ENCODE measurements at places on chromosomes 1 and 21.

- no peak for DNase-seq
Measured at GRCh38 chr1:202133496-202133895, 10.8 kb downstream of the GPR37L1 start.

GRCh38 chr1:109793486-109794318 lies 30.0 kb upstream of the EPS8L3 start:
- no peak for DNase-seq

DNA sequence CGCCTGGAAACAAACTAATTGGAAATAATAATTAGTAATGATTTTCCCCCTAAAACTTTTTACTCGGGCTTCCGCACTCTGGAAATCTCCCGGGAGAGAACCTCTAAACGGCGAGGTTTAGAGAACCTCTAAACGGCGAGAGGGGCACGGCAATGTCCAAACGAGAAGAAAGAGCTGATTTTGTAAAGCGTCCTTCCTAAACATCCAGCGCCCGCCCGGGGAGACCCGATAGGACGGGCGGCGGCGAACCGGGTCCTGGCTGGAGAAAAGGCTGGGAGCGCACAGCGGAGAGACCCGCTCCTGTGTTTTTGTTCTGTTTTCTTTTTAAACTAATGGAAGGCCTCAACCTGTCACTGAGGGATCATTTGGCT lies 1.6 kb downstream of the PAX7 start:
- no peak for DNase-seq

DNA sequence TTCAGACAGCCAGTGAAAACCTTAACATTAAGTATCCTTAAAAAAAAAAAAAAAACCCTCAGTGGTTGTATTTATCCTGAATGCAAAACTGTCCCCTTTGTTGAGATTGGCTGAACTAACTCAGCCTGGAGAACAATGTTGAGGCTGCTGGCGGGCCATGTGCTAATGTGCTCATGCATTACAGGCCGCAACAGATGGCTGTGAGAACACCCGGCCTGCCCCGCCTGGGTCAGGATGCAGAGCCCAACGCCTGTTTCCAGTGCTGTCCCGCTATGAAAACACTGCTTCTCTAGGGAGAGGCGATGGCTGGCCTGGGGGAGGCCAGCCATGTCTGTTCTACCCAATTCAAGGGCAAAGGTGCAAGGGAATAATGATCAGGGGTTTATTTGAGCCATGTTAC lies 13.8 kb downstream of the OLIG2 start:
- DNase-seq = no peak

GRCh38 chr1:152919071-152919470 lies 10.7 kb downstream of the IVL start:
- DNase-seq = no peak

- DNase-seq = no peak
Measured at GRCh38 chr1:185404291-185404690, 87.2 kb upstream of the IVNS1ABP start.

DNA sequence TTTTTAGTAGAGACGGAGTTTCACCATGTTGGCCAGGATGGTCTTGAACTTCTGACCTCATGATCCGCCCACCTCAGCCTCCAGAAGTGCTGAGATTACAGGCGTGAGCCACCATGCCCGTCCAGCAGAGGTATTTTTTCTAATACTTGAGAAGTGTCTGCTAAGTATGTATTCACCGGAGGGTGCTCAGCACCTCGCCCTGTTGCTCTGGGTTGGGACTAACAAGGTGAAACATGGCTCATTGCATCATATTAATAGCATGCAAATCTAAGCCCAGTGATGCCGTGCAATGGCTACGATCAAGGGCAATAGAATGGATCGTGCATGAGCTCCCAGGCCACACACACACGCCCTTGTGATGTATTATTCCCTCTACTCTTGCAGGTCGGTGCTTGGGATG lies 68.7 kb downstream of the PDE9A start:
- no peak for DNase-seq

GRCh38 chr1:30822966-30823581 lies 65.5 kb upstream of the LAPTM5 start:
- DNase-seq = no peak

DNA sequence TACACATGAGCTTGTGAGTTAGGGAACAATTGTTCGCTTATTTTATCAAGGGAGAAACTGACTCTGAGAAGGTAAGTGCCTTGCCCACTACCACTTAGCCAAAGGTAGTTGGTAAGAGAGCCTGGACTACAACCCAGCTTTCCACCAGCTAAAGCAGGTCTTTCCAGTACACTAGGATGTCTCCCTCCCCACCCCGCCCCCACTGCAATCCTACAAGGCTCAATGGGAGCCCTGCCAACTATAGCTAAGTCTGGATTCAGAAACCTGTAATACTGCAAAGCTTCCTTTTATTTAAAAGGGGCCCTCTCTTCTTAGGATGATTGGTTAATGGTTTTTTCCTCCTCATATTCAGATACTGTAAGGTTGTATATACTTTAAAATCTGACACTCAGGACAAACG lies 102.0 kb upstream of the C8B start:
- no peak for DNase-seq

DNA sequence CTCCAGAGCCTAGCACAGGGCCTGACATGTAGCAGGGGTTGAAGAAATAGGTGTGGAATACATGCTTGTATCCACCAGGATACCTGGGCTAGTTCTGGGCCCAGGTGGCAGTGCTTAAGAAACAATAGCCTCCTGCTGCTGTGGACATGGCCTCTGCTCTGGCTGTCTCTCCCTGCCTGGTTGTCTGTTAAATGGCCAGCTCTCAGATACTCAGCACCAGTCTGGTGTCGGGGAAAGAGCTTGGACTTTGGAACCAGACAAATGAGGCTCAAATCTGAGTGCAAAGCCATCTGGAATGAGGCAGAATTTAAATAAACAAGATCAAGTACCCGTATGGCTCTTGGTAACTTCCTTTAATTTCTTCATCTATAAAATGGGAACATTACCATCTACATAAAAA lies 31.5 kb downstream of the SESN2 start:
- DNase-seq = no peak
